ENCODE measurements at places on chromosomes 12 and 14.

- DNase-seq: no peak
These were observed 326.8 kb downstream of the CCER1 start for GRCh38 chr12:90628213-90628612.

DNA sequence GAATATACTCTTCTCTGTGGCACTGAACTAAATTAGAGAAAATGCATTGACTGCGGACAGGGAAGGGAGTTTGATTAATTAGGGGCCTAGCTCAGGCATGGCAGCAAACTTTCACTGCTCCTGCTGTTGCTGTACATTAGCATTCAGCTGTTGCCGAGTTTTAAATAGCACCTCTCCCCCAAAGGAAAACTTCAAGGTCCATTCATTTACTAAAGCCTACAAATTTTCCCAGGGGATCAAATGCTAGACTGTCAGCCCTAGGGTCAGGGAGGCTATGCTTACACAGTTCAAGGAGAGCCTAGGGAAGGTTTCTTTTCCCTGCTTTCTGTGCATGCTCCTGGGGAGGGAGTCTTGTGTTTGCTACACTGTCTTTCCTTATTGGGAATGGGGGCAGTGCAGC is 60.0 kb upstream of the GZMB start:
- peak; percentile 20 for DNase-seq

GRCh38 chr12:124543590-124544310 is 23.7 kb downstream of the NCOR2 start:
- DNase-seq: no peak

GRCh38 chr12:100721169-100721568 is 73.4 kb upstream of the ANO4 start:
- DNase-seq: no peak

- DNase-seq: no peak
These were observed 239.3 kb downstream of the MED13L start for GRCh38 chr12:116037941-116038837.

DNA sequence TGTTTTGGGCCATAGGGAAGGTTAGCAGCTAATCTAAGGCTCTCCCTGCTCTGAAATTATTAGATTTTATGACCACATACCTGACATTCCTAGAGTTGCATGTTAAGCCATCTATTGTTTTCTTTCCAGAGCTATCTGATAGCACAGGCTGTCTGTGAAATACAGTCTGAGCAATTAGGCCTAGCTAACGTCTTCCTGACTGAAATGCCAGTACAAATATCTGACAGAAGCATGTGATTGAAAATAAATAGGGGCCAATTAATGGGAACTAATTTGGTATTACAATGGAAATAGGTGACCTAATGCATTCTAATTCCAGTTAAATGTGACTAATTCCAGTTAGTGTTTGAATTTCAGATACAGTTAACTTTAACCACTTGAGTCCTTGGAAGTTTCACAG is 115.2 kb downstream of the C12orf75 start:
- no peak for DNase-seq

GRCh38 chr12:58029260-58029659 is 87.9 kb downstream of the ATP23 start:
- no peak for DNase-seq

DNA sequence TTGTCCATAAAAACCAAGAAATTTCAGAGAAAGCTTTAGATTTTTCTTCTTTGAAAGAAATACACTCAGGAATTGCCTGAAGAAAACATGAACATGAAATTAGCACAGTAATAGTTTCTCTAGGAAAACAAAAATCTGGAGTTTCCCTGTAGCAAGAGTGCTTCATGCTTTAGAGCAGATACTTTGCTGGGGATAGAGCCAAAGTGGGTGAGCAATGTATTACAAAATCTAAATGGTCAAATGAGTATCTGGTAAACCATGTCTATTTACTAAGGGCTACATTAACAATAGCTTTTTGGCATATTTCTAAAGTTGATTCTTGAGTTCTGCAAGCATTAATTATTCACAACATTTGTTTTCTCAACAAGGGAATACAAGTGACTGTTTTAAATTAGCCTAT is 26.2 kb downstream of the AVPR1A start:
- DNase-seq: no peak

DNA sequence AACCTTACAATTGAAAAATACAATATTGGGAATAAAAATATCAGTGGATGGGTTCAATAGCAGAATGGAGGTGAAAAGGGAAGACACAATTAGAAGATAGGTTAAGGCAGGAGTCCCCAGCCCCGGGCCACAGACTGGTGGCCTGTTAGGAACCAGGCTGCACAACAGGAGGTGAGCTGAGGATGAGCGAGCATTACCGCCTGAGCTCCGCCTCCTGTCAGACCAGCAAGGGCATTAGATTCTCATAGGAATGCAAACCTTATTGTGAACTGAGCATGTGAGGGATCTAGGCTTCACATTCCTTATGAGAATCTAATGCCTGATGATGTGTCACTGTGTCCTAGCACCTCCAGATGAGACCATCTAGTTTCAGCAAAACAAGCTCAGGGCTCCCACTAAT is 27.3 kb upstream of the ST8SIA1 start:
- DNase-seq: no peak

- DNase-seq: peak; percentile 56
These were observed 207.2 kb upstream of the TMTC1 start for GRCh38 chr12:29990971-29991370.

GRCh38 chr14:67557118-67557517 is 24.0 kb downstream of the PLEKHH1 start:
- DNase-seq: no peak

DNA sequence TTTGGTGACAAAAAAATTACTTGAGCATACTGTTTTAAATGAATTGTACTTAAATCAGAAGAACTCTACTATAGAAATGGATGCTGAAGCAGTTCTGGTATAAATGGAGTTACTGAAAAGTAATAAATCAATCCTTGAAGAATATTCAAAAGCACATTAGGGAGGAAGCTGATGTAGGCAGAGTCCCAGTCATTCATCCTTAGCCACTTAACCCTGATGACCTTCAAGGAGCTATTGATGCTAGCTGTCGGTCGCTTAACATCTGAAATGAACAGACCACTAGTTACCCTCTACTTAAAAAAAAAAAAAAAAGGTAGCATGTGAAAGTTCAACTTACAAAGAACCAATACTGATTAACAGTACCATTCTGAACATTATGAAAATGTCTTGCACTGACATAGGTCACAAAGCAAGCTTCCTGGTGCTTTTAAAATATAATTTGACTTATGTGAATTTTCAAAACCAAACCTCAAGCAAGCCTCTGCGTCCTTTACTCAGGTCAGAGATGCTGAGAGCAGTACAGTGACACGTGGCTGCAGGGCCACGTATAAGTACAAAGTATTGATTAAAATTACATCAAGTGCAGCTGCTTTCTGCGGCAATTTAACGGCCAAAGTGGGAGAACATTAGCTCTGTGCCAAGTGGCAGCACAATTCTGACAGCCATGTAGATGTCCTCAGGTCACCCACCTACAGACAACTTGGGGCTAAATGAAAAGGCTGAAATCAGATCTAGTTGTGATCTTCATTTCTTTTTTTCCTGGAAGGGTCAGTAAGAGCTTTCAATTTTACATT is 18.1 kb downstream of the PPM1H start:
- DNase-seq: no peak

DNA sequence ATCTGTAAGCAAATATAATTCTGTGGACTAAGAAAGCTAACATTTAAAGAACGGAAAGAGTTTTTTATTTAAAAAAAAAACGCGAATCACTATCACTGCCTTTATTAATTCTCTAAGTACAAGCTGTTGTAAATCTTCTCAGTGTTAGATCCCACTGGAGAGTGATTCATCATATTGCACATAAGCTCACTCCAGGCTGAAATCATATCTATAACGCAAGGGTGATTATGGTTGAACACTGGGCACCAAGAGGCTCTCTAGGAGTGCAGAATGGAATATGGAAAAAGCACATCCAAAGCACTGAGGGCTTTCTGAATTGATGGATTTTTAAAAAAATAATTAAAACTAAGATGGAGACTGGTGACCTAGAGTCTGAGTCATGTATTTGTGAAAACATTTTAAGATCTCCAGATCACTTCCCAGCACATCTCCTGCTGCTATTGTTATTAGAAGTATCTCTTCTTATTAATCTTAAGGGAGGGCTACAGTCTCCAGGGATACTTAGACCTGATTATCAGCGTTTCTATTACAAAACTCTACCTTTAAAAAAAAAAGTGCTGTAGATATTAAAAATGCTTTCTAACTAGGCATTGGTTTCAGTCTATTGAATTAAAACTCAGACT is 1106.8 kb downstream of the AACS start:
- no peak for DNase-seq

- no peak for DNase-seq
These were observed 243.8 kb downstream of the ADGRD1 start for GRCh38 chr12:131197490-131197889.

DNA sequence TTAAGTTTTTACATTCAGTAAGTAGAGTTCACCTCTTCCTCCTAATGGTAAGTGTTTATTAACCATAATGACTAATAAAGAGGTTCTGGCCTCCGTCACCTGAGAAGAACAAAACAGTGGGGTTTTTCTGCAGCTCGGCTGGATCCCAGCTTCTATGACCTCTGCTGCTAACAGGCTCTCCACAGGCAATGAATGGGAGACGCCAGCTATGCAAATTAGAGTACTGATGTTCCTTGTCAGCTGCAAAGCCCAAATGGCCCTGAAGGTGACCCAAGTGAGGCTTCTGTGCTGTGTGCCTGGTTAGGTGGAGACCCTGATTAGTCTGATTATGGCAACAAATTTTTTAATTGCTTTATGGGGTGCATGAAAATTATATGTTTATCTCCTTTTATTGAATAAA is 218.1 kb downstream of the APAF1 start:
- no peak for DNase-seq

DNA sequence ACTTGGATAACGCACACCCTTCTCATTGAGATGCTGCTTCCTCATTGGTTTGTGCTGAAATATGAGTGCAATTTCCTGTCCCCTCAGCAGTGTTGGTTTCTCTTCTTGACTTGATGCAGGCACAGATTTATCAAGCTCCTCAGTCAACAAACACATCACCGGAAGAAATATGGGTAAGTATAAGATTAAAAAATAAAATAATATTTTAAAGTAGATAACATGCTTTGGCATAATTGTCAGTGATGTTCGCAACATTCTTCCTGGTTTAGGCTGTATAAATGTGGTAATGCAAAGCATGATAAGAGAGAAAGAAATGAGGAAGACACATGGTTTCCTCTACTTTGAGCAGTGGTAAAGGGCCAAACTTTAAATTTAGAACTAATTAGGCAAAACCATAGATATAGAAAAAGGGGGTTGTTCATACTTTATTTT is at the start of gene GPR65:
Gene GPR65 (plus strand): TSS at position 86 of the 432 bp plus-strand sequence. CDS start 5,713 bp downstream, outside the sequence.
- peak; percentile 63 for DNase-seq

DNA sequence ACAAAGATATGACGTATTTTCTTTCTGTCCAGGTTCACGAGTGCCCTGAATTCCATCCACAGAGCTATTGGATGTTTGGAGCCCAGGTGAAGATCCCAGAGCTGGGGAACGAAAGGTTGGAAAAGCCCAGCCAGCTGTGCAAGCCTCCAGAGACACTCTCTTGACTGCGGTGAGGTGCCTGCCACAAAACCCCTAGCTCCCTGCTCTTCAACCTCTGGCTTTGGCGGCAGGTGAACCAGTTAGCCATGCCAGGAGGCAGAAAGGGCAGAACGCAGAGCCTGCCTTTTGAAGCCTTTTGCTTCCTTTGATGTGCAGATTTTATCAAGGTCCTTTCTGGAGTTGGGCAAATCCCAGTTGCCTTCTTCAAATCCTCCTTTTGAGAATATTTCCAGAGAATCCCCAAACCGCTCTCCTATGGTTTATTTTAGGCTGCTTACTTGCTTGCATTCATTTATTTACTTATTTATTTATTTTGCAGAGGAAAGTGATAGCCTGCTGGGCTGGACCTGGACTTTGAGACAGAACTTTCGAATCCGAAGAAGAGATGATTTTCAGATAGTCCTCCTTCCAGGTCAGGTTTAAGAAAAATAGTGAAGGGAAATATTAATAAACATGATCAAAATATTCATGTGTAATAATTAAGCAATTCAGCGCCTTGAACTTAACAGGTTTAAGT is 411.2 kb upstream of the TBX3 start:
- DNase-seq: no peak

DNA sequence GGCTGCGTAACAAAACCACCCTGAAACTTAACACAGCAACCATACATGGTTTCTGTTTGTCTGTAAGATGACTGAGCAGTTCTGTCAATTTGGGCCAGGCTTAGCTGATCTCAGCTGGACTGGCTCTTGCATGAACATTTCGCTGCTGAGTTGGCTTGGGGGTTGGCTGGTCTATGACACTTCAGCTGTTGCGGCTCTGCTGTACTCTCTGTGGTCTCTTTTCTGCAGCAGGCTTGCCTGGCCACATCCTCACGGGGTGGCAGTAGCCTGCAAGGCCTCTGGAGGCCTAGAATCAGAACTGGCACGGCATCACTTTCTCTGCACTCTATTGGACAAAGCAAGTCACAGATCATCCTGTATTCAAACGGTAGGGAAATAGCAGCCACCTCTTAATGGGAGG is 216.2 kb downstream of the BCL11B start:
- peak; percentile 20 for DNase-seq

GRCh38 chr12:8057839-8058238 is 8.3 kb downstream of the C3AR1 start:
- no peak for DNase-seq

- DNase-seq: peak; percentile 80
These were observed 212.5 kb downstream of the CHST11 start for GRCh38 chr12:104669089-104669721.

GRCh38 chr14:101153691-101154090 is 250.2 kb upstream of the RTL1 start:
- no peak for DNase-seq

DNA sequence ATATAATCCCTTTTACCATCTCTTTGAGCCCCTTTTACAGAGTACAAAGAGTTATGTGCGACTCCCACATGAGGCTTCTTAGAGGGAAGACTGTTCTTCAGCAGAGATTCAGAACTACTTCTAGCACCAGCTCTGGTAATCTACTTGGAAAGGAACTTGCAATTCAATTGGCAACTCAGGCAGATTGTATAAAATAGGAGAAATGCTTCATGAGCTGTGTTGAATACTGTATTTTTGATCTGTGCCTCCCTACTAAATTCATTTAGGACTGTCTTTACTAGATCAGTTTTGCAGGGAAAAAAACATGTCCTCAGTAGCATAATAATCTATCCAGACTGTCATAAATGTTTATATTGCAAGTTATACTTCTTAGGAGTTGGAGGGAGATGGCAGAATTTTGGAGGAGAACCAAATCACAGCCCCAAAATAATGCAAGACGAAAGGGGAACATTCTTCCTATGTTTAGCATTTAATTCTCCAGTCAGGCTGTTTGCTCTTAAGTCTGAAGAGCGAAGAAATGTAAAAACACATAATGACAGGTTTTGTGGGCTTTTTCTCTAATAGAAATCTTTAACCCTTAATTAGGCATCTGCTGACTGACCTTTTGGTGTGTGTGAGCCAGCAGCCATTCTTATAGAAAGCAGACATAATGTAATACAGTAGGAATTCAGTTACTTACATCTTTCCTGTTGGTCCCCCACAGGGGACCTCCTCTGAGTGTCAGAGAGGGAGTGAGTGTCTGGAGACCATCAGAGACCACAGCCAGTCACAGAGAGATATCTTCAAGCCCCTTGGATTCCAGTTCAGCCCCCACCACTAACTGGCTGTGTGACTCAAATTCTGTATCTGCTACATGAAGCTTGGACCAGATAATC is 3.9 kb downstream of the ANO4 start:
- no peak for DNase-seq

GRCh38 chr12:1204581-1205121 is 213.6 kb downstream of the ERC1 start:
- DNase-seq: peak; percentile 38

Data from muscle of leg (tissue), 16 donors.